Upper lobe of right lung (tissue), 1 donor: ENCODE measurements at places on chromosomes 7 and 10.

GRCh38 chr10:20936396-20936795 is 39.3 kb upstream of the NEBL start:
- no peak overlapping the region for H3K27ac ChIP-seq
- H3K36me3 ChIP-seq: no peaks in the 10 kb centered on the region
- H3K27me3 ChIP-seq: no peaks in the 10 kb centered on the region
- H3K4me1 ChIP-seq: no peaks in the 10 kb centered on the region
- no peak overlapping the region for H3K4me3 ChIP-seq

- no peak overlapping the region for H3K4me3 ChIP-seq
- H3K4me1 ChIP-seq: peaks cover 7% of the 10 kb centered on the region
- H3K27ac ChIP-seq: no peak overlapping the region
- no peak for DNase-seq
Observed at GRCh38 chr10:69845574-69846292, 44.0 kb downstream of the COL13A1 start.

DNA sequence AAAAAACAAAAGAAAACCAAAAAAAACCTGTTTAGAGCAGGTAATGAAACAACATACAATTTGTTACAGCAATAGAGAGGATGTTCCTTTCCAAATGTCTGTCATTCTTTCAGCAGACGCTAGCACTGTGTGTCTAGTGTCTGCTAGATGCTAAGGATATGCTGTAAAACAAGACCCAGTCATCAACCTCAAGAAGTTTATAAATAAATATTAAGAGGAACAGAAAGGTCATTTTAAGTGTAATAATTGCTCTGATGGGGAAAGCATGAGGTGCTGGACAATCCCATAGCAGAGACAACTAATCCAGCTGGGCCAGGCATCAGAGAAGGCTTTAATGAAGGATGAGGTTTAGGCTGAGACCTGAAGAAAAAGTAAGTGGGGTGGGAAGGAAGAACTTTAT is 23.3 kb upstream of the ASCC1 start:
- H3K27me3 ChIP-seq: no peaks in the 10 kb centered on the region
- H3K4me1 ChIP-seq: peaks cover 25% of the 10 kb centered on the region
- peaks cover 27% of the 10 kb centered on the region for H3K36me3 ChIP-seq
- no peak overlapping the region for H3K4me3 ChIP-seq

DNA sequence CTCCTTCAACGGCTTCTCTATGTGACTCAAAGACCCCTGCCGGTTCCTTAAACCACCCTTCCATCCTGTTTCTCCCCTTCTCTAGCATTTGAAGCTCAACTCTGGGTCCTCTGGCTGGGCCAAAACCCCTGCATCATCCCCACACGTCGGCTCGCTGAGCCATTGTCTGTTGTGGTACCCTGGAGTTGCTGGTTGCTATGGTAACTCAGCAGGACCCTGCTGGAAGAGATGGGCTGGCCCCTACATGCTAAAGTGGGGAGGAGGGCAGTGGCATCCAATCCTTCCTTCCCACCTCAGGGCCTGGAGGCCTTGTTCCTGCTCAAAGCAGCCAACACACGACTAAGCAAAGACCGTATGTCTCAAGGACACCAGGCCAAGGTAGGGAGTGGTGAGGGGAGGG is 452.5 kb downstream of the PLXNA4 start:
- H3K27ac ChIP-seq: no peak overlapping the region
- no peak overlapping the region for H3K4me3 ChIP-seq
- H3K4me1 ChIP-seq: no peaks in the 10 kb centered on the region
- no peaks in the 10 kb centered on the region for H3K36me3 ChIP-seq

GRCh38 chr10:92972066-92972870 is 88.3 kb upstream of the CYP26C1 start:
- no peaks in the 10 kb centered on the region for H3K4me1 ChIP-seq
- no peaks in the 10 kb centered on the region for H3K36me3 ChIP-seq
- DNase-seq: no peak
- no peak overlapping the region for H3K27ac ChIP-seq
- no peak overlapping the region for H3K4me3 ChIP-seq
